Stimulated activated CD4-positive, alpha-beta T cell treated with anti-CD3 and anti-CD28 coated beads, Interleukin-12 subunit alpha, Interleukin-12 subunit beta, amount 100 ng/mL, for 4 hours (primary cell): ENCODE measurements at places on chromosomes 2 and 18.

DNA sequence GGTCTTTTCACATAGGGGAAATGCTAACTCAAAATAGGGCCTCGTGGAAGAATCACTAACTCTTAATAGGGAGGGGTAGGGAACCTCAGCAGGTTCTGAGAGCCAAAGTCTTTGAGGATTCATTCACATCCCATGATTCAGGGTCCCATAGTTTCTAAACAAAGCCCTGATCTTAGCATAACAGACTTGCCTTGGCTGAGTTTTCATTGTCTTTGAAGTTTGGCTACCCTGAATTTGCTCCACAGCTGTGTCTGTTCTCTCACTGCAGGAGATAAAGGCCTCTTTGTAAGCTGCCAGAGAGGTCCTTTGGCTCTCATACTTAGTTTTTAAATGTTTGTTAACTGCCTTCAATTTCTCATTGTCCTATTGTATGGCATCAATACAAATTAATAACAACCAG lies 54.5 kb downstream of the ZDBF2 start:
- no peak for DNase-seq

GRCh38 chr2:129872446-129872845 lies 107.0 kb upstream of the RAB6C start:
- DNase-seq, result no peak

DNA sequence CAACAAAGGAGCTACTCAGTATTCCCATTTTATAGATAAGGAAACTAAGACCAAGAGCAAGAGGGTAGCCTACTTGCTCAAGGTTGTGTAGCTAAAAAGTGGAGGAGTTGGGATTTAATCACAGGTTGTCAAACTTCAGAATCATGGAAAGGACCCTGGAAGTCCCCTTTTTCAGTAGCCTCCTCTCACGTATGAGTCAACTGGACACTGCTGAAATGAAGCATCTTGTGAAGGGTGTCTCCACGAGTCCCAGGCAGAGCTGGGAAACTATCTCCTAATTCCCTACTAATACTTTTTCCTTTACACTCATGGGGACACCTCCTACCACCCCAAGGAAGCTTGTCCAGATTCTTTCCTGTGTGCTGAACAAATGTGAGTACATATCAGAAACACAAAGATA lies 155.8 kb downstream of the RHBDD1 start:
- no peak for DNase-seq

- no peak for DNase-seq
Measured at GRCh38 chr2:72205504-72205881, 57.8 kb upstream of the CYP26B1 start.

DNA sequence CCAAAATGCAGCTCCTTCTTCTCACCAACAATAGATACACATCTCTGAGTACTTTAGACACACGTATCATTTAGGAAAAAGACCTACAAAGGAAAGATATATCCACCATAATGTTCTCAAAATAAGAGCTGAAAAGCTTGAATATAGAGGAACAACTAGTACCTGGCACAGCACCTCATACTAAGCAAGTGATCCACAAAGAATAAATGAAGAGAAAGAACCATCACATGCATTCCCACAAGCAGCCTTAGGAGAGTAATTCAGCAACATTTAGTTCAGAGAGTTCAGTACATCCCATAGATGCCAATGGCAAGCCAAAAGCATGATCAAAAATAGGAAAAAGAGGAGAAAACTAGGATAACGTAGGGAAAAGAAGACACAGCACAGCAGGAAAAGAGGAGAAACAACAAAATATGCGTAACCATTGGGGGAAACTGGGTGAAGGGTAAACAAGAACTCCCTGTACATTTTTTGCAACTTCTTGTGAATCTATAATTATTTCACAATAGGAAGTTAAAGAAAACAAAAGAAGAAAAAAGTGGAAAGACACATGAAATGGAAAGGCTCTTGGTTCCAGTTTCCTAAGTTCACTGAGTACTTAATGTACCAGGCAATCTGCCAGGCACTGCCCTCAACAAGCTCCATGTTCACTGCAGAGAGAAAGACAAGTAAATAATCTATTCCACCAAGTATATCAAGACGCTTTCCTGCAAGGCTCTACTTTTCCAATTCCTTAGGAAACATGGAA lies 22.3 kb downstream of the CLASP1 start:
- no peak for DNase-seq

DNA sequence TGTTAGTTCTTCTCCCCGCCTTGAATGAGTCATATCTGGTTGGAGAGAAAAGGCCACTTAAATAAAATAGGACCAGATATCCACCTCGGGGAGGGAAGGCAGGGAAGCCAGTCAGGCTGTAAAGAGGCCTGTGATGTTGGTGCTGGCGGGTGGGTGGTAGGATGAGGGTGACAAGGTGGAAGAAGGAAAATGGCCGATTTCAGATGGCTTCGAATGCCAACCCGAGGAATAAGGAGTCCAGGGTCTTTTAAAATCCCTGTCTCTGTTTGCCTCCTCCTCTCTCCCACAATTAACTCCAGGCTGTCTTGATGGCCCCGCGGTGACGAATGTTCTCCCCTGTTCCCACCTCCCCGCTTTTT lies 41.5 kb downstream of the CELF4 start:
- DNase-seq, result no peak

DNA sequence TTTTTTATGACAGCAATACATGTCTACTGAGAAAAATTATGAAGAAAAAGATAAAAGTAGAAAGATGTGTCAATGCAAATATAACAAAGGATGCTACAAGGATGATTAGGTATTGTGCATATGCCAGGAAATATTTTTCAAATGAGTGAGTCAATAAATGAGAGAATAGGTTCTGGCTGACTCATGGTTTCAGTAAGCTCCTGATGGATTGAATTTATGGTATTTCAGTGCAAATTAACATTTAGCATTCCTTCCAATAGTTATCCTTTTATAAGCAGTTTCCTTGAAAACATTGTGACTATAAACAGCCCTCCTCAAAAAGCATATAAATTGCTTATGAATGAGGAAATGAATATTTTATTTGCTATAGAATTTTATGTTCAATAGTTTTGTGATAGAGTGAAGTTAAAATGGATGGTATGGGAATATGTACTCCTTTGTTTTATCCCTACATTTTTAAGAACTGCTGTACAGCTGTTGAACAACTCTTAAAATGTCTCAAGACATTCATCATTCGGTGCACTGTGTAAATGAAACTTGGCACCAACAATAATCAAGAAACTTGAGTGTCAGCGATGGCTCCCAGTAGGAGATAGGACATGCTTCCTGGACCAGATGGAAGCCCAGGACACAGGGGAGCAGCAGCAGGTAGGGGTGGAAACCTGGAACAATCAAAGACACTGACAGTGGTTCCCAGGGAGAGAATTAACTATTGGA lies 144.7 kb downstream of the PMAIP1 start:
- DNase-seq, result no peak

- DNase-seq, result no peak
Measured at GRCh38 chr2:151437630-151438029, 27.9 kb downstream of the RIF1 start.

DNA sequence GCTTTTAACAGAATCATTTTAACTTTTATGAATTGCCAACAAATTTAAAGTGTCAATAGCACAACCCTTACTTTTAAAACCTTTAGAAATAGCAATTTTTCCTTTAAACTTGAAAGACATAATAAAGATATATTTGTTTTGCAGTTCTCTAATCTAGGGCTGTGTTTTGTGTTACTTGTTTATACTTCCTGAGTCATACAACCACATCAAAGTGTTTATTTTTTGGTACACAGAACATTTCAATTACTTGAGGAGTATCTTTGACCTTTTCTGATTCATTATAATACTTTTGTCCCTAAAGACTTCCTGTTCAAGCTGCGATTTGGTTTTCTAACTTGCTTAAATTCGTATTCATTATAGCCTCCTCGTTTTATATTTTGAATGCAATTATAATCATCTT lies 21.8 kb downstream of the TYW5 start:
- DNase-seq, result no peak

GRCh38 chr2:26942543-26943295 lies 27.7 kb upstream of the MAPRE3 start:
- peak; percentile 58 for DNase-seq

GRCh38 chr2:100350661-100351185 lies 28.4 kb upstream of the LONRF2 start:
- DNase-seq, result no peak

DNA sequence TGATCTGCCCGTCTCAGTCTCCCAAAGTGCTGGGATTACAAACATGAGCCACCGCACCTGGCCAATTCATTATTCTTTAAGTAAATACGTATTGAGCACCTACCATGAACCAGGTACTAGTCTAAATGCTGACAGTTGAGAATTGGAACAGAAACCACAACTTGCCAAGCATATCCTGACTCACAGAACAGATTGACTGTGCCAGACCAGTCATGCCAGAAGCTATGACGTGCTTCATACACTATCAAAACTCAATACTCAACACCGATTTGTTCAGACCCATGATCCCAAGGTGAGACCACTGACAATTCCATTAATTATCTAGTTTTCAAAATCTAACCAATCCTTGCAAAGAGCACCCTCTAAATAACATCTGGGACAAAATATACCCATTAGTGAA lies 148.6 kb downstream of the B3GNT2 start:
- no peak for DNase-seq

DNA sequence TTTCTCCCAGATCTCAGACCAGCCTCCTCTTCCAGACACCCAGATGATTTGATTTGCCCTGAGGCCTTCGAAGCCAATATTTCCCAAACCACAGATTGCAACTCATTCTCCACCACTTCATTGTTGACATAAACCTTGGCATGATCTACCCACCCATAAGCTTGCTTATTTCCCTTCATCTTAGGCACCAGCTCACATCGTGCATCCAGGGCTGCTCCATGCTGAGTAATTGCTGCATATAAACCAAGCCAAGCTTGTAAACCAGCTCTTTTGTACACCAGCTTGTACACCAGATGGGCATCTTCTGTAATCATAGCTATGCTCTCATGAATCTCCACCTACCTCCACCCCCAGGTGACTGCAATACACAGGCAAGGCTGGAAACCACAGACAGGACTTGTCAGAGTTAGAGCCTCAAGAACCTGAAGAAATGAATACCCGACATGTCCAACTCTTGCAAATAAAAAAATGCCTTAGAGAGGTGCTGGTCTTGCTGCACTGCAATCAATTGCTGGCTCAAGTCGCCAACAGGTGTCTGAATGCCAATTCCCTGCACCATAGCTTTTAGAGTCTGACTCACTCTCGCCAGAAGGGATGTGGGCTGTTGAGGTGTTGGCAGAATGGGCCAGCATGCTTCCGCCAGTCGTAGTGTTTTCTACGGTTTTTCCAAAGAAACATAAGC lies 31.5 kb downstream of the TRABD2A start:
- DNase-seq, result no peak

- no peak for DNase-seq
Measured at GRCh38 chr2:183812091-183812490, 687.8 kb downstream of the NUP35 start.

- DNase-seq, result no peak
Measured at GRCh38 chr2:16650287-16651249, 15.1 kb downstream of the CYRIA start.

DNA sequence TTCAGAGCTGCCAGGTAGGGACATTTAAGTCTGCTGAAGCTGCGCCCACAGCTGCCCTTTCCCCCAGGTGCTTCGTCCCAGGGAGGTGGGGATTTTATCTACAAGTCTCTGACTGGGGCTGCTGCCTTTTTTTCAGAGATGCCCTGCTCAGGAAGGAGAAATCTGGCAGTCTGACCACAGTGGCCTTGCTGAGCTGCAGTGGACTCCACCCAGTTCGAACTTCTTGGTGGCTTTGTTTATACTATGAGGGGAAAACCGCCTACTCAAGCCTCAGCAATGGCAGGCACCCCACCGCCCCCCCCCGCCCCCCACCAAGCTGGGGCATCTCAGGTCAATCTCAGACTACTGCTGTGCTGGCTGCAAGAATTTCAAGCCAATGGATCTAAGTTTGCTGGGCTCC lies 458.1 kb upstream of the RAB12 start:
- DNase-seq, result no peak

DNA sequence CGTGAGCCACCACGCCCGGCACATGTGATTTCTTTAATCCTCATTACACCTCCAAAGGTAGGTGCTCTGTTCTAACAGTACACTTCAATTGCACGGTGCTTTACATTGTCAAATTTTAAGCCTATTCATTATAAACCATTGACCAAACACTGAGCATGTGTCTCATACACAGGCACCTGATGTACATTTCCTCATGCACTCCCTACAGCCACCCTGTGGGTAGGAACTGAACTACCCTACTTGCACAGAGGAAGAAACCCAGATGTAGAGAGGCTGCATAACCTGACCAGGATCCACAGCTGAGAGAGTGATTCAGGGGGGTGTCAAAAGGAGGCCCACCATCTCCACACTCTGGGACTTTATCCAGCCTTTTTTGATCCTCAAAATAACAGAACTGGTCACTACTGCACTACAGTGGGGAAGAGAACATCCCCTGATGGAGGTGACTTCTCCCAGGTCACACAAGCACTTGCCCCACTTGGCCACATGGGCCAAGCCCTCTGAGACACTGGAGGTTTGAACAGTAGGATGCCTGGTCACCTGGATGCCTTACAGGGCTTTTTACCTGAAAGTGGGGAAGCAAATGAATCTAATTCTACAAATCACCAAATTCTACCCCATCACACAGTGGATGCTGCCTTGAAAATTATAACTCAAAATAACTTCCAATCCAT lies 6.9 kb upstream of the DPYSL5 start:
- DNase-seq, result no peak

- DNase-seq, result no peak
Measured at GRCh38 chr2:41878056-41878455, 169.8 kb upstream of the PKDCC start.

DNA sequence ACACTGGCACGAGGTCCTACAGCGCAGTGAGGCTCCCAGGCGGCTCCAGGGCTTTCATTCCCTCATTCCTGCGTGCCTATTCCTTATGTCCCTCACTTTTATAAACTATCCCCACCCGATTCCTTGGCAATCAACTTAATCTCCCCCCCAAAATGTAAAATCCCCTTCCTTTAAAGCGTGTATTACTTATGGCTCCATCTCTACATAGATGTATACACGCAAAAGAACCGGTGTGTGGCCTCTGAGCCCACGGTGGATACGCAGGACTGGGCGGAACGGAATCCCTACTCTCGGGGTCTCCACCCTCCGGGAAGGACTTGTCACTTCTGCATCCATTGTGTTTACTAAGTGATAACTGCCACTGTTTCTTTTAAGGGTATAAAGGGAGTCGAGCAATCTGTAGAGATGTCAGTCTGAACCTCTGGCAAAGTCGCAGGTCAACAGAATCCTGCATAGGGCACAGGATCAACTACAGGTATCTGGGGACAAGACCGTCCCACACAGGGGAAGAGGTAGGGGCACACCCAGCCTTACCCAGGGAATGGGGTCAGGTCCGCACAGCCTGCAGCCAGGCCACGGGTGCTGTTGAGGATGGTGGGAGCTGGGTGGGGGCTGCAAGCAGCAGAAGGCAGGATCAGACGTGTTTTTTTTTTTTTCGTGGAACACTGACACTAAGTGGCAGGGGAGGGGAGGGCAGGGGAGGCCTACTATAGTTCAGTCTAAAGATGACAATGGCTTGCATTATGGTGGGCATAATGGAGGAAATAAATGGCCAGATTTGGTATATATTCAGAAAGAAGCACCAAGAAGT lies 42.1 kb downstream of the HDLBP start:
- DNase-seq, result no peak

DNA sequence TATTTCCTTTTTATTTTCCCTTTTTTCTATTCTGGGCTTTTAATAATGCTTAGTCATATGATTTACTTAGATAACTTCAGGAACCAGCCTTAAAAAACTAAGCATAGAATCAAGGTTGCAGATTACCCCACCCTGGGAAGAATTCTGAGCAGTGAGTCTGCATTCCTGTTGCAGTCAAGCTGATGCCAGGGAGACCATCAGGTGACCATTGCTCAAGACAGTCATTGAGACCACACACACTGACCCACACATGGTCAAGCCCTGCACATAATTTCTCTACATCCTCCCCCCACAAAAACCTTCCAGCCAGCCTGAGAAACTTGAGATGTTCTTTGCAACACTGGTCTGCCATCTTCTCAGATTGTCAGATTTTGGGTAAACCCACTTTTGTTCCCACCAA lies 83.9 kb downstream of the SH3YL1 start:
- DNase-seq, result no peak
